ENCODE measurements at places on chromosomes 5 and 9.

- DNase-seq = no peak
These were observed 96.5 kb downstream of the TARS1 start for GRCh38 chr5:33537240-33537639.

DNA sequence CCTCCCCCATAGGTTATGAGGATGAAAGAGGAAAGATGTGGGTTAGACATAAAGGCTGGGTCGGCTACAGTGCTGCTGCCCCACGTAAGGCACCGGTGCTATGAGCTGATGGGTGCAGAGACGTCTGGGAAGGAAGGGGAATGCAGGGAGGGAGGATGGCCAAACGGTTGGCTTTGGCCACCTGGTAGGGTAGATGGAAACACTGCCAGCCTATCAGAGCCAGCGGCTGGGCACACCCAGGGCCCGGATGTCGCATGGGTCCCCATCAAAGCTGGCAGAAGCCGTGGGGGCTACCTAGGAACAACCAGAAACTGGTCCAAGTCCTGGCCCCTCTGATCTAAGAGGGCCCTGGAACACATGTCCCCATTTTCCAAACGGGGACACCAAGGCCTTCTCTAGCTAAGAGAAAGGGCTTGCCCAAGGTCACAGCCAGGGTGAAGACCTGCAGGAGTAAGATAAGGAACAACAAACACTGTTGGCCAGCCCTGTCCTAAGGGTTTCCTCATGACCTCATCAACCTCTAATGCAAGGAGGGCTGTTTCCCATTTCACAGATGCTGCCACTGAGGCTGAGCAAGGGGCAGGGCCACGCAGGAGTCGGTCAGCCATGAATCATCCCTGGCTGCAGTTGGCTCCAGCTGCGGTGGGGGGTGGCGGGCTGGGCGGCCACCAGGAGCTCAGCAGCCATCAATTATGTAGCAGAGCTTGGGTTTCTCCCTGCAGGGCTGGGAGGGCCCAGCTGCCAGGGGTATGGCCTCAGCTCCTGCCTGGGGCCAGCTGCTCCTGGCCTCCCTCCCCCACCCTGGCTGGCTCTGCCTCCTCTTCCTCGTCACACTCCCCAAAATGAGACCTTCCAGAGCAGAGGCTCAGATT, 4.9 kb downstream of the SH3GLB2 start:
- no peak for DNase-seq

DNA sequence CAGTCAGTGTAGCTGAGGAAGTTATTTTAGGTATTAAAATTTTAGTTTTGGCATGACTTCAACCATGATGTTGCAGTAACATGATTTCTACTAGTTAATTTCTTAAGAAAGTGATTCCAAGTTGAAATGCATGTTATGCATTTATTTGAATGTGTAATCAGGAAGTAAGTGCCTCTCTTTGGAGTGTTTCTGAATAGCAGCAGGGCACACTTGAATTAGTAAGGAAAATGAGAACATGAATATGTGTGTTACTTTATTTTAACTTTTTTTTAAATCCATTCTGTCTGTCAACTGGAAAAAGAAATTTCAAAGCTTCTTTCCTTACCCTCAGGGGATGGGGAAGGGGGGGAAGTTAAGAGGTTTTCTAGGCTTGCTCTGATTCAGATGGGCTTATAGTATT, 40.4 kb downstream of the CTNNA1 start:
- DNase-seq = no peak

DNA sequence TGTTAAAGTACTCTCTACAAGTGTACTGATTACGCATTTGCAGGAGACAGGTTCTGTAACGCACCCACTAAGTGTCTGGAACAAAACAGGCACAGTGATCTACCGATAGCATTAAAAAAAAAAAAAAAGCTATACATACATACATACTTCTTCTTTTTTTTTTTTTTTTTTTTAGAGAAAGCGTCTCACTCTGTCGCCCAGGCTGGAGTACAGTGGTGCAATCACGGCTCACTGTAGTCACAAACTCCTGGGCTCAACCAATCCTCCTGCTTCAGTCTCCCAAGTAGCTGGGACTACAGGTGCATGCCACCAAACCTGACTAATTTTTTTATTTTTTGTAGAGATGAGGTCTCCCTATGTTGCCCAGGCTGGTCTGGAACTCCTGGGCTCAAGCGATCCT, 7.6 kb downstream of the KIF24 start:
- DNase-seq = no peak

DNA sequence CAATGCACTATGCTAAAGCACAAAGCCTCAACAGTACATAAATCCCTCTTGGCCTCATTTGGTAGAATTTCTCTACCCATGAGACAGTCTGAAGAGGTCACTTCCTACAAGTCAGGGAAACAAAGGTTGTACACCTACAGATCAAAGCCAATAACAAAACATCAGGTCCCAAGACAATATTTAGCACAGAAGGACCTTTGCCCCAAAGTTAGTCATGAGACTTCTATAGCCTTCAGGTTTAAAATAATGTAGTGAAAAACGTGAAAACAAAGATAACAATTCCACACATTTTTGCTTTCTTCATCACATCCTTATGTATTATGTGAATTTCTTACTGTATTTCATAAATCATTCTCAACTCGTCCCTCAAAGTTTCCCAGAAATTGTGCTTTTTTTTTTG, 15.8 kb downstream of the AFF4 start:
- DNase-seq = no peak

GRCh38 chr5:180215783-180216630, 7.0 kb upstream of the RASGEF1C start:
- no peak for DNase-seq

DNA sequence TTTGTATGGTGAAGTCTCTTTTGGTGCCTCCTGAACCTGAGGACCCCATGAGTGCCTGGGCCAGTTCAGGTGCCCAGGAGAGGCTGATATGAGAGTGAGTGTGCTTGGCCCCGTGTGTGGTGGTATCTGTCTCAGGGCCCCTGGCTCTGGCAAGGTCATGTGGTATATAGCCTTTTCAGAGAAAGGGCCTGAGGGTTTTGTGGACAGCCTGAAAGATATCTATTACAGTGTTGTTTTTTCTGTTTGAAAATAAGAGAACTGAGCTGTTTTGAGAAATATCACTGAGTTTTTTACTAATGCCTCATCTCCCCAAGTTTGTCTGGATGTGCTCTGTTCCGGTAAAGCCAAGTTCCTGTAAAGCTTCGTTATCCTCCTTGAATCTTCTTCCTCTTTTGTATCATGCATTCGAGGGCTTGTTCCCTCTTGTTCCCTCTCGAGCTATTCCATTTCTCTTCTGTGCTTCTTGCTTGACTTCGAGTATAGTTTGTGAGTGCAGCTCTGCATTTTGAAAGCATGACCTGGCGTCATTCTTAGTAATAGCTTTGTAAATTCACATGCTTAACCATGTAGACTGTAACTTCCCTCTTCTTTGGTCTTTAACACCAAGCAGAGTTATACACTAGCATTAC, 122.3 kb downstream of the MAST4 start:
- DNase-seq = no peak

GRCh38 chr5:160493806-160494338, 72.2 kb downstream of the PTTG1 start:
- DNase-seq = no peak
